SIG-M5 (cell line): ENCODE measurements at places on chromosomes 4 and X.

DNA sequence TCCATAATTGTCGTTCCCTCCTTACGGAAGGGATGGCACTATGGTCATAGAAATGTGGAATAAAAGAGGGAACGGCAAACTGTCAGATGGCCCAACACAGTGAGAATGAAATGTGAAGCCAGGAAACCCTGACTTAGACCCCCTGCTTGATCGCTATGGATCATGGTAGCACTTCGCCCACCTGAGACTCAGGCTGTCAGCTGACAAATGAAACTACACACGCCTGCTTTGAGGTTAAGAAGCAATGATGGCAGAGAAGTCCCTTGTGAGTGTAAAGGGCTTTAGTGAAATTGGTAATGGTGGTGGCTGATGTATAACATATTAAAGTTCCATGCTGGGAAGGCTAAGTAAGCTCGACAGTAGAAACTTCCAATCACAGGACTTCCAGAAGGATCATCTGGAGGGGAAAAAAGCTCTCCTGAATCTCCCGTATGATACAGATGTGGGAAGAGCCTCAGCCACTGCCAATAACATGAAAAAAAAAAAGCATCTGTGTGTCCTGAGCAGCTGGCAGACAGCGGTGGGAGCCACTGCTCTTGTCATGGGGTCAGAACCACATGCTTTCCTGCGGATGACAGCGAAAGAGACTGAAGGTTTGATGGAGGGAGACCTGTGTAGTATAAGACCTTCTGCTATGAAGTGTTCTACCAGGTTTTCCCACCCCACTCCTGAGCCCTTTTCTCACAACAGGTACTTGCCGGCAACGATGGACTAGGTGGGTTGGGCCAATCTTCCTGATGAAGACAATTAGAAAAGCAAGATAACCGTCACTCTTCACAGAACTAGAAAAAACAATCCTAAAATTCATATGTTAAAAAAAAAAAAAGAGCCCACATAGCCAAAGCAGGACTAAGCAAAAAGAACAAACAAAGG lies 107.6 kb downstream of the AFAP1 start:
- DNase-seq = no peak

GRCh38 chr4:26220696-26221095 lies 100.1 kb upstream of the RBPJ start:
- no peak for DNase-seq

GRCh38 chrX:69501429-69501828 lies 2.7 kb upstream of the NALF2 start:
- no peak for DNase-seq

- DNase-seq = no peak
Measured at GRCh38 chrX:68686097-68686977, 38.9 kb downstream of the STARD8 start.

DNA sequence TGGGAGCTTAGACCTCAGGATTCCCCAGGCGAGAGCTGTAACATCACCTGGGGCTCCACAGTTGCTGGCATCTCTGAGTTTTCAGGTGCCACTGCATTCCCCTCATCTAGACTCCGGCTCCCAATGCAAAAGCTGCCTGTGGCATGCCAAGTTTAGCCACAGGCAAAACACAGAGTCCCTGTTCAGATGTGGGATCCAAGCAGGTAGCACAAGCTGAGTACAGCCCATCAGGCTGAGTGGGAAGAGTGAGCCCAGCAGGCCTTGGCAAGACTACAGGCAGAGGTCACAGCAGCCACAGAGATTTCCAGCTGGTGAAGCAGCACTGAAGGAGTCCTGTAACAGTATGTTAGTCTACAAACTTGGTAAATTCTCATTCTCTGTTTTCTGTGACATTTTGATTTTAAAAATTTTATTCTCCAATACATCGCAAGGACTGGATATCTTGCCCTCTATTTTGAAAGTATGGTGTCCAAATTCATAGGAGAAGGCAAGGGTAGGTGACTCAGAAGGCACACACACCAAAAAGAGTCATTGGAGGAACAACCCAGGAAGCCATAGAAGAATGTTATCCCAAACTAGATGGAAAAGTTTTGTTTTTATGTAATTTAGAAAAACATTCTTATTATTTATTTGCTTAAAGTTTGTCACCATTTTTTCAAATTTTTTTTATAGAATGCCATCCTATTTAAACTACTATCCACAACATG lies 13.6 kb upstream of the CXCL2 start:
- no peak for DNase-seq

GRCh38 chr4:143405075-143405730 lies 68.5 kb downstream of the GAB1 start:
- DNase-seq = no peak

- DNase-seq = no peak
Measured at GRCh38 chr4:106264331-106264728, 51.7 kb downstream of the TBCK start.

DNA sequence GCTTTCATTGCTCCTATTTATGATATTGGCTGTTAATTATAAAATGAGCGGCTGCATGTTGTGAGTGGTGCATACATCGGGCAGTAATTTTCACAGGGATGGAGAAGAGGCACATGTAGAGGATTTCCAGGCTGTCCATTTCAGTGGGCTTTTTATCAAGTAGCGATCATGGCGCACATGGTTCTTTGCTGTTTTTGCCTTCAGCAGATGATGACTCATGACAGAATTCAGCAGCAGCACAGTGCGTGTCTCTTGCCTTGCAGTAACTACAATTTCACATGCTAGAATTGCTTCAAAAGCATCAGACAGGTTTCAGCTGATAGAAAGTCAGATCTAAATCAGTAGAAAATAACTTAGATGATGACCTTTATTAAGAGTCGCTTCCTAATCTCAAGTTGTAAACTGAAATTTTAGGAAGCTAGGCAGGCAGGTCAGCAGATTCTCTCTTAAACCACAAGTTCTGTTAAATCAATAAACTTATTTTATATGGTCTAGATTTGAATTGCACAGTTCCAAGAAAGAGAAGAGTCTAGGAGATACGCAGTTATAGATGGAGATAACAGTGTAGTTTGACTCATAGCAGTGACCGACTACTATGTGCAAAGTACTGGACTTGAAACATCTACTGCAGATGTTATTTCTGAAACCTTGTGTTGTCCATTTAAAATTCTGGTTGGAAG lies 35.8 kb downstream of the LRP2BP start:
- DNase-seq = no peak

- no peak for DNase-seq
Measured at GRCh38 chr4:123740236-123740635, 343.6 kb downstream of the SPRY1 start.

- DNase-seq = no peak
Measured at GRCh38 chrX:100975212-100975611, 5.7 kb downstream of the ARL13A start.

DNA sequence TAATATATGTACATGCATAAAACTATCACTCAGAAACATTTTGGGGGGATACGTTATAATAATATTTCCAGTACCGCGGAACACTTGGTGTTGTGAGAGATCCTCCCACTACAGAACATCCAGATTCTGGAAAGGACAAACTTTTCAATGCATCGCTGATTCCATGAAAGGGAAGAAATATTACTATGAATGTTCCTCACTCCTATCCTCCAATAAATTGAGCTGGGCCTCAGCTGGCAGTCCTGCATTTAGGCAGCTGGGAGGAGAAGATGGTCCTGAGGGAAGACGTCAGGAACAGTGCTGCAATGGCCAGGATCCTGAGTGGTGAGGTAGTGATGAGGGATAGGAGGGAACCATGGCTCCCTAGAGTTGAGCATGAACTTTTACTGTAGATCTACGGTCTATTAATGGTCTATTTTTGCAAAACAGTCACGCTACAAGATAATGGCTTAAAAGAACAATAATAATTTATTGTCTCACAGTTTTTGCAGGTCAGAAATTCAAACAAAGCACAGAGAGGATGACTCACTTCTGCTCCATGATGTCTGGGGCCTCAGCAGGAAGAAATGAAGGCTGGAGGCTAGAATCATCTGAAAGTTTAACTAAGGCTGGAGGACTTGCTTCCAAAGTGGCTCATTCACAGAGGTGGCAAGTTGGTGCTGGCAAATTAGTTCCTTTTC lies 538.1 kb downstream of the STIM2 start:
- no peak for DNase-seq

DNA sequence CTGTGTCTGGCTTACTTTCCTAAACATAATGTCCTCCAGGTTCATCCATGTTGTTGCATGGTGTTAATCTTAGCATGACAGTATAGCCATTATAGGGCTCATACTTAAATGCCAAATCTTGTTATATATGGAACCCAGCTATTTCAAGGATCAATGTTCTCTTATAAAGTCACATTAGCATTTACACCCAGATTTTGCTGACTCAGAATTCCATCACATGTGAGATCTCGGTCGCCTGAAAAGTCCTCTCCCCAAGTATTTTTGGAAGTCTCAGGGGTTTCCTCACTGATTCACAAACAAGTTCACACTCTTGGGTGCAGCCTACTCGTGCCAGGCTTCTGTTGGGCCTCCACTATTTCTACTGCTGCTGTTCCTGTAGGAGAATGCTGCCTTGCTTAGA lies 19.9 kb upstream of the C4orf51 start:
- no peak for DNase-seq

GRCh38 chr4:122669911-122670738 lies 49.3 kb upstream of the IL21 start:
- DNase-seq = no peak

DNA sequence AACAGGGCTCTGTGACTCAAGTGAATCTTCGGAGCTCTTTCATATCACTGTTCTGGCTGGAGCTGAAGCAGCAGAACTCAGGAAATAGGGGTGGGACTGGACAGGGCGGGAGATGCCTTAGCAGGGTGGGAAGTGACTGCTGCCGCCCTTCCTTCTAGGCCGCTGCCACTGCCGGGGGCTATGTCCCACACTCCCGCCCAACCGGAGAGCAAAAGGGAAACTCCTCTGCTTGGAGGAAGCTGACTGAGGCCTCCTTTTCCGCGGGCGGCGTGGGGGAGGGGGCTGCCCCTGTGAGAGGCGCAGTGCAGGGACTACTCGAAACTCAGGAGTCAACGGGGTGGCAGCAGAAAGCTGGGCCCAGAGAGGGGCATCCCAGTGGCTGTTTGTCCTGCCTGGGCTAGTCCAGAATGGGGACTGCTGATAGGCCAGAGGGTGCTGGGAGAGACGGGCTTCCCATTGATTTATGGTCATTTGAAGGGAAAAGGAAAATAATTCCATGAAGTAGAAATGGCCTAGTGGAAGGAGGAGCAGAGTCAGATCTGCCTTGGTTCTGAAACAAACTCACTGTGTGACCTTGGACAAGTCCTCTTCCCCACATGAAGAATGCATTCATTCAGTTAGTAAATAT lies 36.9 kb downstream of the STARD8 start:
- DNase-seq = no peak

DNA sequence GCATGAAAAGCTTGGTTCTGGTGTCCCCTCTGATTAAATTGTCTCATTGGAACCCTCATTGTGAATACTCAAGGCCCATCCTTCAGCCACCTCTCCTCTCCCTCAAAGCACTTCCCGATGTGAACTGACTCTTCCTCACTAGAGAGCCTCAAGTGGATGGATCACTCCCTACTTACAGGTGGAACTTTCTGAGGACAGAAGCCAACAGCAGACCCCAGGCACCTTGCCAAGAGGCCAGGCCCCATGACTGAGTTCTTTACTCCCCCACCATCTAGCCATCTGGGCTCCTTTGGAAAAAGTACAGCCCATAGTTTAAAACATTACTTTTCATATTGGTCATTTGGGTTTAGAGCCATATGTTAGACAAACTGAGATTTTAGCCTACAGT lies 224.1 kb downstream of the SHROOM3 start:
- DNase-seq = no peak

- DNase-seq = no peak
Measured at GRCh38 chr4:40300371-40301162, 34.6 kb upstream of the CHRNA9 start.

GRCh38 chr4:101262683-101263082 lies 84.6 kb downstream of the PPP3CA start:
- no peak for DNase-seq

- no peak for DNase-seq
Measured at GRCh38 chr4:153260553-153261300, 56.5 kb downstream of the TRIM2 start.

DNA sequence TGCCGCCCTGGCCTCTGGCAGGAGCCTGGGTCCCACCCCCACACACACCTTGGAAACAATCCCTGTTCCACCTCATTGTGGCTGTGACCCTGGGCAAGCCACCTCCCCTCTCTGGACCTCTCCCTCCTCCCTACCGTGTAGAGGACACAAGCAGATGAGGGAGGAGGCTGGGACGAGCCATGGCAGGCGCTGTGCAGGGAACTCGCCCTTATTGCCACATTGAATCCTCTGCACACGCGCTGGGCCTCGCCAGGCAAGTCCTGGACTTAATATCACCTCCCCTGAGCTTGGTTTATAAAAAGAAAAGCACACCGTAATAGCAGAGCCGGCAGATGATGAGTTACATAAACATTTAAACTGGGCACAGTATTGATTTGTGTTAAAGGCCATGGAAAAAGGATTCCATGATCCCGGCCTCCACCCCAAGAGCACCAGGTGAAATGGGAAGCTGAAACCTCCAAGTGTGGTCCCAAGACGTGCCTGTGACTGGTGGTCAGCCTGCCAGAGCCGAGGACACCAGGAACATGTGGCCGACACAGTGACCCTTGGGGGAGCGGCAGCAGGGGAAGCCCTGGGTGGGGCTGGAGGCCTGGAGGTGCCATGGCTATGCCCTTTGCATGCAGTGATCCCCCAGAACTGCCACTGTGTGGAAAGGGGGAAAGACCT lies 81.1 kb downstream of the PPP2R2C start:
- DNase-seq = no peak

DNA sequence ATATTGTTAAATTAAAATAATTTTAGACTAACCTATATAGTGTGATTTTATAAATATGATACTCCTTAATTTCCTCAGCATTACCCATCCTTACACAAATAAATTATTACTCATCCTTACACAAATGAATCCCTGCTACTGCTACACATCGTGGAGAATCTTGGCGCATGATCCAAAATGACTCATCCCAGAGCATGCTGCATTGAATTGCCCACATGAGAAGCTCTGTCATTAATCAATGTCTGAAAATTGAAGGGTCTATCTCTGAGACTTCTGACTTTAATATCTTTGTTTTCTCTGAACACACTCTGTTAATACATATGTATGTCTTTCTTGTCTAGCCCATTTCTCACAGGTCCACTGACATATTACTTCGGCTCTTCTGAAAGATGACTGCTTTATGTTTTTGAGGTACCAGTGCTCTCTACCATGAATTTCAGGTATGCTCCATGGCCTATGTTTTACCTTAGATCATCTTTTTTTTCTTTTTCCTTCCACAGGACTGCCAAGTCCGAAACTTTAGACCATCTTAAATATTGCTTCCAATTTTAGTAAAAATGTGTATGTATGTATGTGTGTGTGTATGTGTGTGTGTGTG lies 15.7 kb upstream of the DUSP21 start:
- no peak for DNase-seq
